Activated CD8-positive, alpha-beta T cell treated with anti-CD3 and anti-CD28 coated beads, Interleukin-2, amount 10 ng/mL, durations not matched to agents 7 days and 5 days (primary cell): ENCODE measurements at places on chromosomes 6 and 20.

GRCh38 chr6:131600716-131601115 lies 27.3 kb downstream of the MED23 start:
- DNase-seq = no peak

GRCh38 chr20:34388000-34388399 lies 24.9 kb downstream of the ITCH start:
- DNase-seq = no peak

DNA sequence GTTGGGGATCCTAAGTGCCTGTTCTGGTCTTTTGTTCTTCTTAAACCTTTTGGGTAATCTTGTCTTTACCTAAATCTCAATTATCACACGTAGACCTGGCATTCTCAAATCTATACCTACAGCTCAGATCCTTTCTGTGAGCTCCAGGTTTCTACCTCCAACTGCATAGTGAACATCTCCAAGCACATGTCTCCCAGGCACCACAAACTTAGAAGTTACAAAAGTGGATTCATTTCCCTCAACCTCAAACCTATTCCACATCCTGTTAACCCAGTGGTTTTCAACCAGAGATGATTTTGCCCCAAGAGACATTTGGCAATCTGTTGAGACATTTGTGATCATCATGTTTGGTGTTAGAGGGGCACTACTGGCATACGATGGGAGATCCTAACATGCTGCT lies 183.5 kb downstream of the TENT5A start:
- DNase-seq = no peak

DNA sequence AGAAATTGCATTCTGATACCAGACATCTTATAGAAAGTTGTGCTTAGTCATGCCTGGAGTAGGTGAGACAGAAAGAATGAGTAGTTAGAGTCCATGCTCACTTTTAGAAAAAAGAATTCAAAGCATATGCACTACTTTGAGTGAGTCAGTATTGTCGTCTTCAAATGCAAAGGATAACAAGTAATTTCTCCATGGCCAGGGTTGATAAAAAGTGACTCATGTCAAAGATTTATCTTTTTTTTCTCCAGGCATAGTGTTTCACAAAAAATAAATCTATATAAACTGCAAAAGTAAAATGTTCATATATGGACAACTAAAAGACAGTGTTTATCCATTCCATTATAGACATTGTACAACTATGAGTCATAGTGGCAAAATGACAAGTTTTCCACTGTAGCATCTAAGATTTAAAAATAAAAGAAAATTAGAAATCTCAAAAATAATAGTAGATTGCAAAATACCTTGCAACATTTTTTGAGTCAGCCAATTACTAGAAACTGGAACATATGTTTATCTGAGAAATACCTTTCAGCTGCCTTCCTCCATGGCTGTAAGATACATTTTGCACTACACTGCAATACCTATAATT lies 329.6 kb downstream of the GRIK2 start:
- DNase-seq = no peak

DNA sequence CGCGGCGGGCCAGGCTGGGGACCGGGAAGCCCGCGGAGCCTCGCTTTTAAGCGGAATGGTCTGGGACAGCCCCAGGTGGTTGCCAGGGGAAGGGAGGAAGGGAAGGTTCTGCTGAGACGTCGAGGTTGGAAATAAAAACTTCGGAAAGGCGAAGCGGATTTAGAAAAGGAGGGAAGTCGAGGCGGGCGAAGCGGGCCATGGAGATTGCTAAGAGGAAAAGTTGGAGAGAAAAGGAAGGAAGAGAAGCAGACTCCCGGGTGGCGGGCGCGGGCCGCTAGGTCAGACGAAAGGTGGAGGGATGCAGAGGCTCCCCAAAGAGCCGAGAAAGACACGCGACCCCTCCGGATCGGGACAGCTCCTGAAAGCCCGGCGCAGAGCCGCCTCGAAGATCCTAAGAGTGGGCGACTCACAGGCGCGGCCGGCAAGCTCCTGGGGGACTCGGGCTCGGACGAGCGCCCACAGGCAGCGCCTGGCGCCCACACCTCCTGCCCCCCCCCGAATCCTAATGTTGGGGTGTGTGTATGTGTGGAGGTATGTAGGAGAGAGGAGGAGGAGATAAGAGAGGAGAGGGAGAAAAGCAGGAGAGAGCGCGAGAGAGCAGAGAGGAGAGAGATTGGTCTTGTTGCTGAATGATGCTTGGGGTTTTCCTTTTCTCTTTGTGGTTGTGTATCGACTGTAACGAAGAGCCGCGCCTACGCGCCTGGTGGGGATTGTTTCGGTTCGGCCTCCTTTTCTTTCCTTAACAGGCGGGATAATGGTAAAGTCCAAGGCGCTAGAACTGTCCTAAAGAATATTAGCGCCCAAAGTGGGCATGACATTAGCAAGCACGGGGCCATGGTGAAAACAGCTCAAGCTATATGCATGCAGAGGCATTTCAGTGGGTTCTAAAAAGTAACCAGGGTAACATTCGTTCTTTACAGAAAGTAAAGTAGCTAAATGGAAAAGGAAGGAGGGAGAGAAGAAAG lies 1.5 kb downstream of the TFAP2B start:
- DNase-seq = no peak

DNA sequence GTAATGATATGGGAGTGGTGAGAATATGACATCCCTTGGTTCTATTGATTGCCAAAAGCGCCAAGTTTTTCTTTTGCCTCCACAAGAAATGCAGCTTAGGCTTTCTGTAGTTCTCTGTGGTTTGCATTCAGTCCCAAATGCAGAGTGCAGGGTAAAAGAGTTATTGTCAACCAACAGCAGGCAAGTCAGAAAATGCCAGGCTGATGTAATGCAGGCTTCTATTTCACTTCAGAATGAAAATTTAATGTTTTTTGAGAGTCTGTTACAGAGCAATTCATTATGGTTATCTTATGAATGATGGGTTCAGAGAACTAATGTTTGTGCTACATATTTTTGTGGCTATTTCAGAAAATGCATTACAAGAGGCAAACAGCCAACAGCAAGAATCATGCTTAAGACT lies 293.5 kb downstream of the CENPW start:
- no peak for DNase-seq

DNA sequence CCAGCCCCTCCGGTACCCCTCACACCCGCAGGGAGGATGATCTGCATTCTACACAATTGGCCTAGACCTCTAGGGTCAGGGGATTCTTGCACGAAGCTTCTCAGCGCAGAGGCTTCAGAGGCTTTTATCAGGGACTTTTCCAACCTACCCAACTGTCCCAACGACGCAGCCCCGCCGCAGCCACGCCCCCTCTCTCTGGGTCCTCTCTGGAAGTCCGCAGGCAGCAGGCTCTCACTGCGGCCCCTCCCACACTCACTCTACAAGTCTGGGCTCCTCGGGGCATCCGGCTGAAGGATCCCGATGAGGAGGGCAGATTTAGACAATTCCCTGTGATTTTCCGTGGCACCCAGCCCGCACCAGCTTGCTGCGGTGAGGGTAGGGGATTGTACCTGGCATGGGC lies 227.7 kb upstream of the RNF24 start:
- no peak for DNase-seq

- no peak for DNase-seq
These were observed 15.1 kb upstream of the DEK start for GRCh38 chr6:18279422-18279821.

DNA sequence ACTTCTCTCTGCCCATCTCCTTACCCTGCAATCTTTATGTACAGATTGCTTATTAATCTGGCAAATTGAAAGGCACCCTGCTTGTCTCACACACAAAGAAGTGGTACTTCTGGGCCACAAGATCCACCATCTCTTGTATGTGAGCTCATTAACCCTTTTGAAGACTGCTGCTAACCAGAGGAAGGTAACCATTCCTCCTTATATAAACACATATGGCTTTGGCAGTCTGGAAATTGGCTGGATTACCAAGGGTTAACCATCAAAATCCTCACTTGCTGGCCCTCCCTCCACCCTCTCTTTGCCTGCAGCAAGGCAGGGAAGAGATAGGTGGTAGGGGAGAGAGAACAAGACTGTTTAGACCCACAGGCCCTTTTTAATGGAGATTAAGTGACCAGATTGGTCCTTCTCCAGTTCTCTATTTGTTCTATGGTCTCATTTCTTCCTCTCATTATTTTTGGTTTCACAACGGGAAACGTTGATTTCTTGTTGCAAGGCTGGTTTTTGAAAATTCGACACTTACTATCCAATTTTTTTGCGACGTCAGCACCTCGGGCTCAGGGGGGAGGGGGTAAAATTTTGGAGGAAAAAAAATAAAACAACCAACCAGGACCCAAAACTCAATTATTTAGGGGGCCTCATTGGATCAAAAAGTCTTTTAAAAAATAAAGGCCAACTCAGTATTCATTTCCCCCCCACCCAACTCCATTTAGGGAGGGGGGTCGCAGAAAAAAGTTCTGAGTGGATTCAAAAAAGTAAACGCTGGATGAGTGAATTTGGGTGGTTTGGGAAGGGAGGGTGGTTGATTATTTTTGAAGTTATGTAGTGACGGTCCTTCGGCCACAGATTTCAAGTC lies 859 bp downstream of the PPP1R10 start:
- DNase-seq = peak; percentile 42

GRCh38 chr6:41155132-41155805 lies 1.1 kb upstream of the TREML1 start:
- DNase-seq = no peak

DNA sequence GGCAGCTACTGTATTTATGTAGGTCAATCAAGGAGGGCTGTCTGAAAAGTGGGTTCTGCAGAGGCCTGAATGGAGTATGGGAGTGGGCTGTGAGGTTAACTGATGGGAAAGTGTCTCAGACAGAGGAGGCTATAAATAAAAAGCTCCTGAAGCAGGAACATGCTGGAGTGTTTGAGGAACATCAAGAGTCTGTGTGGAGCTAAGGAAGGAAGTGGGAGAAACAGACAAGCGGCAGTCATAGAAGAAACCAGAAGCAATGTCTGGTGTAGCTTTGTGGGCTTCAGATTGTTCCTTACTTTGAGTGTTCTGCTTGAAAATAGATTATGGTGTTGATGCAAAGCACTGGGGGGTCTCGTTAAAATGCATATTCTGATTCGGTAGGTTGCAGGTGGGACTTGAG lies 101.5 kb upstream of the OGFRL1 start:
- DNase-seq = no peak

DNA sequence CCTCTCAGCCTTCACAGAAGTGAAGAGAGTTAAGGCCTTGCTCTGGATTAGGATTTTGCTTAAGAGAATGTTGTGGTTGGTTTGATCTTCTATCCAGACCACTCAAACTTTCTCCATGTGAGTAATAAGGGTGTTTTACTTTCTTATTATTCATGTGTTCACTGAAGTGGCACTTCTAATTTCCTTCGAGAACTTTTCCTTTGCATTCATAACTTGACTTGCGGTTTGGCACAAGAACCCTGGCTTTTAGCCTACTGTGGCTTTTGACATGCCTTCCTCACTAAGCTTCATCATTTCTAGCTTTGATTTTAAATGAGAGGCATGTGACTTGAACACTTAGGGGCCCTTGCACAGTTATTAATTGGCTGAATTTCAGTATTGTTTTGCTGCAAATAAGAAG lies 166.1 kb upstream of the OPRM1 start:
- no peak for DNase-seq
